Astrocyte (in vitro differentiated cells and primary cell): ENCODE measurements at places on chromosomes 1 and 21.

DNA sequence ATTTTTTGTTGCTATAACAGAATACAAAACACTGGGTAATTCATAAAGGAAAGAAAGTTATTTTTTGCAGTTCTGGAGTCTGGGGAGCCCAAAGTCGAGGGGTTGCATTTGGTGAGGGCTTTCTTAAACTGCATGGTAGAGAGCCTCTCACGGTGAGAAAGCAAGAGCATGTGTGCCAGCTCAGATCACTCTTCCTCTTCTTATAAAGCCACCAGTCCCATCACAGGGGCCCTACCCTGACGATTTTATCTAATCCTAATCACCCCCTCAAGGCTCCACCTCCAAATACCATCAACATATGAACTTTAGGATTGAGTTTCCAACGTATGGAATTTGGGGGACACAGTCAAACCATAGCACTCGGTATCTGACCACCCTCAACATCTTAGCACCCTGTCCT is 1.0 kb upstream of the STRIP1 start:
- H3K4me3 ChIP-seq: no peak overlapping the region
- peaks cover 8% of the 10 kb centered on the region for H3K36me3 ChIP-seq
- peaks cover 20% of the 10 kb centered on the region for H3K4me1 ChIP-seq
- H3K27me3 ChIP-seq: no peaks in the 10 kb centered on the region
- no peak for DNase-seq

DNA sequence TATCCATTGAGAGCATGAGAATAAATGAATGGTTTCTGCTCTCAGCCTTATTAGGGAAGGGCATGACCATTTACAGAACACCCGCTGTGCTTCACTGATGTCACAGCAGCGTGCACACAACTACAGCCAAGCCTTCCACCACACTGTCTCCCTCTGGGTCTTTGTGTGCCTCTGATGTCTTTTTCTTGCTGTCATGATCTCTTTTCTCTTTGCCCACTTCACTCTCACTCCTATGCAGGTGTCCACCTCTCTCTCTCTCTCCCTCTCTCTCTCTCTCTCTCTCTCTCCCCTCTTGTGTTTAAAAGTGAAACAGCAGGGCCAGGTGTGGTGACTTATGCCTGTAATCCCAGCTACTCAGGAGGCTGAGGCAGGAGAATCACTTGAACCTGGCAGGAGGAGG is 232.5 kb upstream of the JUN start:
- H3K27ac ChIP-seq: peak overlapping the region; percentile 69
- no peak overlapping the region for H3K4me3 ChIP-seq
- peaks cover 38% of the 10 kb centered on the region for H3K4me1 ChIP-seq
- H3K27me3 ChIP-seq: no peaks in the 10 kb centered on the region
- no peaks in the 10 kb centered on the region for H3K36me3 ChIP-seq
- no peak for DNase-seq

DNA sequence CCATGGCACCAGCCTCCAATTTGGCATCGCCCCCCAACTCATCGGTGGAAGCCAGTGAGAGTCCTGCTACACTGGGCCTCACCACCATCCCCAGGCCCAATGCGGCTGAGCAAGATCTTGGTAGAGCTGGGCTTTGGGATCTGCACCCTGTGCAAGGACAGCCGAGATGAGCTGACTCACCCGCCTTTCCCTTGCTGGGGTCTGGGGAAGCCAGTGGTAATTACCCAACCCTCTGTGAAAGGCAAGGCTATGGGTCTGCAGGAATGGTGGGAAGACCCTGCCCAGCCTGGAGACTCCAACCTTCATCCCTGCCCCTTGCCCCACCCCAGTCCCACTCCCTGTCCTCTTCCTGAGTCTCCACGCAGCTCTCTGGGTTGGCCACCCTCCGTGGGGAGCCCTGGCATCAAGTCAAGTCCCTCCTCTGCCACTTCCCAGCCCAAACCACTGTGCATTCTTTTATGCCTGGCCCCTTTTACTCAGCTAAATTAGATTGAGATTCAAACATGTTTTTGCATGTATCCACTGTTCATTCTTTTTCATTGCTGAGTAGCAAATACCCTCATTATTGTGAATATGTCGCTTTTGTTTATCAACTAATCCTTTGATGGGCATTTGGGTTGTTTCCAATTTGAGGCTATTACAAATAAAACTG is 8.8 kb downstream of the SMCP start:
- DNase-seq: no peak
- no peaks in the 10 kb centered on the region for H3K27me3 ChIP-seq
- H3K4me3 ChIP-seq: no peak overlapping the region
- H3K4me1 ChIP-seq: no peaks in the 10 kb centered on the region

- peaks cover 3% of the 10 kb centered on the region for H3K36me3 ChIP-seq
- H3K4me3 ChIP-seq: no peak overlapping the region
- no peaks in the 10 kb centered on the region for H3K27me3 ChIP-seq
- H3K27ac ChIP-seq: no peak overlapping the region
- no peak for DNase-seq
Observed at GRCh38 chr1:230281556-230281955, 144.6 kb downstream of the PGBD5 start.

DNA sequence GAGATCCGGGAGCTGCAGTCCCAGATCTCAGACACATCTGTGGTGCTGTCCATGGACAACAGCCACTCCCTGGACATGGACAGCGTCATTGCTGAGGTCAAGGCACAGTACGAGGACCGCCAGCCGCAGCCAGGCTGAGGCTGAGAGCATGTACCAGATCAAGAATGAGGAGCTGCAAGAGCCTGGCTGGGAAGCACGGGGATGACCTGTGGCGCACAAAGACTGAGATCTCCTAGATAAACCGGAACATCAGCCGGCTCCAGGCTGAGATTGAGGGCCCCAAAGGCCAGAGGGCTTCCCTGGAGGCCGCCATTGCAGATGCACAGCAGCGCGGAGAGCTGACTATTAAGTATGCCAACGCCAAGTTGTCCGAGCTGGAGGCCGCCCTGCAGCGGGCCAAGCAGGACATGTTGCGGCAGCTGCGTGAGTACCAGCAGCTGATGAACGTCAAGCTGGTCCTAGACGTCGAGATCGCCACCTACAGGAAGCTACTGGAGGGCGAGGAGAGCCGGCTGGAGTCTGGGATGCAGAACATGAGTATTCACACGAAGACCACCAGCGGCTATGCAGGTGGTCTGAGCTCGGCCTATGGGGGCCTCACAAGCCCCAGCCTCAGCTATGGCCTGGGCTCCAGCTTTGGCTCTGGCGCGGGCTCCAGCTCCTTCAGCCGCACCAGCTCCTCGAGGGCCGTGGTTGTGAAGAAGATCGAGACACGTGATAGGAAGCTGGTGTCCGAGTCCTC is 25.5 kb downstream of the ETV3L start:
- H3K27me3 ChIP-seq: peaks cover 6% of the 10 kb centered on the region
- no peak overlapping the region for H3K27ac ChIP-seq
- no peaks in the 10 kb centered on the region for H3K36me3 ChIP-seq
